Fibroblast of mammary gland (primary cell): ENCODE measurements at places on chromosomes 4 and X.

- peak; percentile 15 for DNase-seq
Observed at GRCh38 chr4:183788308-183788905, 116.7 kb upstream of the STOX2 start.

DNA sequence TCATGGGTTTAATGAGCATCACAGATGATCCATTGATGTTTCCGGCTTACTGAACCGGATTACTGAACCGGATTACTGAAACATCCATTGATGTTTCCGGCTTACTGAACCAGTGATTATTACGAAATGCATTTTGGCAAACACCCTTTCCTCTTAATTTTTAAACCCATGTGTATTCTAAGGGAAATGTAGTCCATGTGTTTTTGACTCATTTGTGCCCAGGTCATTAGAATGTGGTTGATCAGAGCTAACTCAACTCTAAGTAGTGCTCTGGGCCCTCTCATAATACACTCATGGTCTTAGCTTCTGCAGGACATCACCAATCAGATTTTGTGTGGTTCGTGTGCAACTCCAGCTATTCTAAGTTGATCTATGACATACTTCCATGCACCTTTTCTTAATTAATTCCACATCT, 141.6 kb downstream of the SPATA18 start:
- peak; percentile 99 for DNase-seq

GRCh38 chr4:7169134-7169533, 23.2 kb upstream of the SORCS2 start:
- no peak for DNase-seq

DNA sequence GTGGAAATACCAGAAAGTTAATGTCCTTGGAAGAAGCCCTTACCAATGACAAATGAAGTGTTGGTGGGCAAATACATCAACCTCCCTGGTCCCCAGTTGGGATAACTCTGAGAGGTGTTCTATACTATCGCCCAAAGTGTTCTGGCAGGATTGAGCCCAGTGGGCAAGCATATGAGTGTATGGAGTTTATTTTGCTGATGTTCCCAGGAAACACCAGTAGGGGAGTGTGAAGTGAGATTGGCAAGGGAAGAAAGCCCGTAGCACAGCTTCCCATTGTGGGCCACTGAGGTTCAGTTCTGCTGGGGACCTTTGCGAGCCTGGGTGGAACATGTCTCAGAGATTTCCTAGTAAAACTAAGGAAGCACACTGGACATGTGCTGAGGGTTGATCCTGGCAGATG, 65.1 kb downstream of the ARHGAP6 start:
- no peak for DNase-seq

GRCh38 chrX:121258545-121258944, 211.1 kb downstream of the GLUD2 start:
- DNase-seq, result no peak

DNA sequence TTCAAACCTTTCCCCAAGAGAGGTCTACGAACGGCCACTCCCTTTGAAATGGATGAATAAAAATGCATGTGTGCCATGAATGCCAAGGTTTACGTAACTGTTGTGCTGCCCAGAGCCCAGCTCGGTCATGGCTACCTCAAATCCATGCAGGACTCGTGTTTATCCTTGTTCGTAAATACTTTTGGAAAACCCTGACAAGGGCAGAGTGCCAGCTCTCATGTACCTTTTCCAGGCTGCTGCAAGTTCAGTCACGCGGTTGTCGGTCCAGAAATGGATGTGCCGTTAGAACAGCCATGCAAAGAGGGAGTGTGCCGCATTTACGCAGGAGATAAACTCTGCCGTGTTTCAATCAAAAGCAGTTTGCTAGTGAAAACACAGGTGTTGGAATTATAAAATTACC, 123.4 kb downstream of the AMELX start:
- DNase-seq, result no peak

GRCh38 chr4:26860922-26861433, 337 bp downstream of the STIM2 start:
- peak; percentile 33 for DNase-seq

GRCh38 chr4:8207314-8207713, 8.2 kb downstream of the SH3TC1 start:
- no peak for DNase-seq

- DNase-seq, result no peak
Observed at GRCh38 chrX:65600106-65600505, 65.5 kb upstream of the LAS1L start.

GRCh38 chr4:16750882-16751642, 147.4 kb downstream of the LDB2 start:
- DNase-seq, result no peak

DNA sequence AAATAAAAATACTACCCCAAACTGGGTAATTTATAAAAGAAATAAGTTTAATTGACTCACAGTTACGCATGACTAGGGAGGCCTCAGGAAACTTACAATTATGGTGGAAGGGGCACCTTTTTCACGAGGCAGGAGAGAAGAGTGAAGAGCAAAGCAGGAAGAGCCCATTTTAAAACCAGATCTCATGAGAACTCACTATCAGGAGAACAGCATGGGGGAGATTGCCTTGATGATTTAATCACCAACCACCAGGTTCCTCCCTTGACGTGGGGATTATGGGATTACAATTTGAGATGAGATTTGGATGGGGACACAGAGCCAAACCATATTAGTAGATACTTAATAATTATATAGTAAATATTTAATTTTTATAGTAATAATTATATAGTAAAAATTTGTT, 10.1 kb downstream of the CISD2 start:
- no peak for DNase-seq

GRCh38 chrX:2984342-2984741, 22.0 kb upstream of the ARSH start:
- DNase-seq, result no peak

GRCh38 chrX:1542994-1543725, 6.2 kb upstream of the P2RY8 start:
- DNase-seq, result no peak

GRCh38 chr4:128601991-128602695, 207.4 kb upstream of the JADE1 start:
- peak; percentile 83 for DNase-seq

- peak; percentile 60 for DNase-seq
Observed at GRCh38 chr4:150244600-150244999, 166.4 kb downstream of the DCLK2 start.

- no peak for DNase-seq
Observed at GRCh38 chrX:74369666-74370065, 51.6 kb upstream of the SLC16A2 start.

DNA sequence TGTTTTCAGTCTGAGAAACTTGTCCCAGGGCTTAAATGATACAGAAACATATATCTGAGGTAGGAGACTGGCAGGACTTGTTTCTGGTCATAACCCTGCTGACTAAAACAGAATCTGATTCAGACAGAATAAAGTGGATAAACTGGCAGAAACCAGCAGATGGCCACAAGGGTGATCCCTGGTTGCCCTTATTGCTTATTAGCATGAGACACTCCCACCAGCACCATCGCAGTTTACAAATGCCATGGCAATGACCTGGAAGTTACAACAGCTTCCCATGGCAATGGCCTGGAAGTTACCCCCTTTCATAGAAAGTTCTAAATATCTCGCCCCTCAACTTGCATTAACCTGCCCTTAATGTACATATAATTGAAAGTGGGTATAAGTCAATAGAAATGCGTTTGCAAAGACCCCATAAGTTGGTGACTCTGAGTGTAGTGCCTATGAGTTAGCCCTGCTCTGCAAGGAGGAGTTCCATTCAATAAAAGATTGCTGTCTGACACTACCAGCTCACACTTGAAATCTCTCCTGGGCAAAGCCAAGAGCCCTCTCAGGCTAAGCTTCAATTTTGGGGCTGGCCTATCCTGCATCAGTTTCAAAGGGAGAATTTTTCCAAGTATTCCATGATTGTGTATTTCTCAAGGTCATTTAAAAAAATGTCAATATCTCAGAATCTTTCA, 52.9 kb upstream of the PAGE5 start:
- DNase-seq, result peak; percentile 7

- peak; percentile 11 for DNase-seq
Observed at GRCh38 chrX:30627818-30628652, 25.2 kb upstream of the GK start.

DNA sequence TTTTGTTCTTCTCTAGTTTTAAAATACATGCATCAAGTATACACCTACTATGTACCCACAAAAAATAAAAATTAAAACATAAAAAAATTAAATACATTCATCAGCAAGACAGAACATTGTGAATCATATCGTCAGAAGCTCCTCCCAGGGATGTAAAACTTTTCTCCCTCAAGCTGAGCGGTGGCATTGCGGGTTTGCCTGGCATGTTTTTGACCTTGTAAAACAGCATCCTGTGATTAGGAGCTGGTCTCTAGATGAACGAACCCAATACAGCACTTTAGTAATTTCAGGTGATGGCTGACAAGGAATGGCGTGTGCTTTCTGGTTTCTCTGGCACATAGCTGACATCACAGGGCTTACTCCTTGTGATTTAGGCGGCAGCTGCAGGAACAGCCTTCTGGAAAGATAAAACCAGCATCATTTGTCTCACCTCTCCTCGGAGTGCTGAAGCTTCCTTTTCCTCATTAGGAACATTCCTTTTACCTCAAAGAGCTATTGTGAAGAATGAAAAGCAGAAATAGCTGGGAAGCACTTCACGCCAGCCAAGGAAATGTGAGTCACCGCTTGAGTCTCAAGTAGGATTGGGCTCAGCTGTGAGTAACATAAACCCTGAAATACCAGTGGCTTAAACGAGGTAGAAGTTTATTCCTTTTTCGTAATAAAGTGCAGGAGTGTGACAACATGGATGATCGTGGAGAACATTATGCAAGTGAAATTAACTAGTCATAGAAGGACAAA, 44.3 kb downstream of the NYX start:
- peak; percentile 95 for DNase-seq

DNA sequence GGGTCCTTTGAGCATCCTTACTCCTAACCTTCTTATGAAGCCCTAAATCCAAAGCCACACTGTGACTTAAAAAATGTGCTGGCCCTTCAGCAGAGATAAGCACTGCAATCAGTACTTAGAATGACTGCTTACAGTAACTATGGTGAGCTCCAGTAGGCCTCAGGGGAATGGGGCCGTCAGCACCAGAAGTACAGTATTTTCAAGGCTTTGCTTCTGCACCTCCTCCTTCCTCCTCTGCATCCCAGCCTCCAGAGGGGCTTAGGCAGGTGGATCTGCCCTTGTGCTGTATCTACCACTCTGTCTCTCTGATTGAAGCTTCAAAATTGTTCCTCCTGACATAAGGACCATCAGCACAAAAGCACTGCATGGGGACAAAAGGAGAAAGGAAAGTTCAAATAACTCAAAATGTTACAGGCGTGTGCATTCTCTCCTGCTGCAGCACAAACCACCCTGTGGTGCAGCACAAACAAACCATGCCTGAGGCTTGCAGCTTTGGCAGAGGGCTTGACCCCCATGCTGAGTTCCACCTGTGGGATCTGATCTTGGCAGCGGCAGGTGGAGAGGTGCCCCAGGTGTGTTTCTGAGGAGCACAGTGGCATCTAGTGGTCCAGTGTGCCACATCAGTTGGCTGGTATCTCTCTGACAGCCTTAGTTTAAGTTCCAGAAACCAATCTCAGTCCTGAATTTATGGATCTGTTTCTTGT, 164.7 kb downstream of the SOWAHB start:
- DNase-seq, result no peak

GRCh38 chrX:69089203-69089602, 76.0 kb downstream of the PJA1 start:
- DNase-seq, result no peak

- no peak for DNase-seq
Observed at GRCh38 chr4:7060346-7061150, 7.3 kb downstream of the GRPEL1 start.

DNA sequence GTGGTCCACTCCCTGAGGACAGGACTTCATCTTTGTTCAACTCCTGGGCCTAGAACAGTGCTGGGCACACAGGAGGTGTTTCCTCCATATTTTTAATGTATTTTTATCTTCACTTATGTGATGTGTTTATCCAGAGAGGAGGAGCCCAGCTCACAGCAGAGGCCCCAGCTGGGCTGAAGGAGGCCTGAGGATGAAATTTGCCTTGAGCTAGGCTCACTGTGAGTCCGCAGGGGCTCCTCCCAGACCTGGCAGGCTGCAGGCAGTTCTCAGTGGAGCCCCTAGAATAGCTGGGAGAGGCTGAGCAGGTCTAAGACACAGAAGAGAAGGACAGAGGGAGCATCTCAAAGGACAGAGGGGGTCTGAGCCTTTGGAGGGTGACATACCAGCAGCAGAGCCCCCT, 26.8 kb downstream of the C4orf50 start:
- no peak for DNase-seq

DNA sequence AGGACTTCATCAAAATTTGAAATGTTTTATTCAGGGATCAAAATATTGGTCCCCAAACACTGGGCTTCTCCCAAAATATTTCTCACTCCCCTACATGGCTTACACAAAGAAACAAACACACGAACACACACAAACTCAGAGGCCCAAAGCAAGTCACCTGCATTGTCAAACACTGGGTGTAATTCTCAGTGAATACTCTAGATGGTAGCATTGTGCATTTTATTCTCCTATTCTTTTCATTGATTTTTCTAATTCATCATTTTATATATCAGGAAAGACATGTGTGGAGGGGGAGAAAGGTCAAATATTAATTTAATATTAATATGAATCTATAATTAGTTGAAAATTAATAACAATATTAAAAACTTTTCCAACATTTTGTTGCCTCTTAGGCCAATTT, 72.3 kb upstream of the TNMD start:
- peak; percentile 24 for DNase-seq

GRCh38 chr4:84493092-84493850, 5.8 kb downstream of the NKX6-1 start:
- peak; percentile 12 for DNase-seq

GRCh38 chr4:88779431-88779830, 81.8 kb upstream of the NAP1L5 start:
- DNase-seq, result no peak

DNA sequence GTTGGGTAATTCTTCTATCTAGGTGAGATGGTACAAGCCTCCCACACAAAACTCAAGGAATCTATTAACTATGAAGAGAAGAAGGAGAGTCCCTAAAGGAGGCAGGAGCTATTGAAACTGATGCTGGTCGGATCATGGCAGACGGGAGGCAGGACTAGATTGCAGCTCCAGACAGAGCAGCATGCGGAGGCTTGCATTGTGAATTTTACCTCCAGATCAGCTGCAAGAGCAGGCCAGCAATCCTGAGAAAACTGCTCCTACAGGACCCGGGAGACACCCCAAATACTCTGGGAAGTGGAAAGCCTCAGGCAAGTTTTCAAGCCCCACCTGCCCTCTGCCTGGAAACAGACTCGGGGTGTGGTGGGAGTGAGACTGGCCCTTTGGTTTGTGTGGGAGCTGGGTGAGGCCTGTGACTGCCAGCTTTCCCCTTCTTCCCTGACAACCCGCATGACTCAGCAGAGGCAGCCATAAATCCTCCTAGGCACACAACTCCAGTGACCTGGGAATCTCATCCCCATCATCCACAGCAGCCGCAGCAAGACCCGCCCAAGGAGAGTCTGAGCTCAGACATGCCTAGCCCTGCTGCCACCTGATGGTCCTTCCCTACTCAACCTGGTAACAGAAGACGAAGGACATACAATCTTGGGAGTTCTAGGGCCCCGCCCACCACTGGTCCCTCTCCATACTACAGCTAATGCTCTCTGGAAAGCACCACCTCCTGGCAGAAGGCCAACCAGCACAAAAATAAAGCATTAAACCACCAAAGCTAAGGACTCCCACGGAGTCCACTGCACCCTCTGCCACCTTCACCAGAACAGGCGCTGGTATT, 30.9 kb downstream of the GATB start:
- DNase-seq, result peak; percentile 77
